T-helper 9 cell (primary cell): ENCODE measurements at places on chromosomes 2 and 18.

DNA sequence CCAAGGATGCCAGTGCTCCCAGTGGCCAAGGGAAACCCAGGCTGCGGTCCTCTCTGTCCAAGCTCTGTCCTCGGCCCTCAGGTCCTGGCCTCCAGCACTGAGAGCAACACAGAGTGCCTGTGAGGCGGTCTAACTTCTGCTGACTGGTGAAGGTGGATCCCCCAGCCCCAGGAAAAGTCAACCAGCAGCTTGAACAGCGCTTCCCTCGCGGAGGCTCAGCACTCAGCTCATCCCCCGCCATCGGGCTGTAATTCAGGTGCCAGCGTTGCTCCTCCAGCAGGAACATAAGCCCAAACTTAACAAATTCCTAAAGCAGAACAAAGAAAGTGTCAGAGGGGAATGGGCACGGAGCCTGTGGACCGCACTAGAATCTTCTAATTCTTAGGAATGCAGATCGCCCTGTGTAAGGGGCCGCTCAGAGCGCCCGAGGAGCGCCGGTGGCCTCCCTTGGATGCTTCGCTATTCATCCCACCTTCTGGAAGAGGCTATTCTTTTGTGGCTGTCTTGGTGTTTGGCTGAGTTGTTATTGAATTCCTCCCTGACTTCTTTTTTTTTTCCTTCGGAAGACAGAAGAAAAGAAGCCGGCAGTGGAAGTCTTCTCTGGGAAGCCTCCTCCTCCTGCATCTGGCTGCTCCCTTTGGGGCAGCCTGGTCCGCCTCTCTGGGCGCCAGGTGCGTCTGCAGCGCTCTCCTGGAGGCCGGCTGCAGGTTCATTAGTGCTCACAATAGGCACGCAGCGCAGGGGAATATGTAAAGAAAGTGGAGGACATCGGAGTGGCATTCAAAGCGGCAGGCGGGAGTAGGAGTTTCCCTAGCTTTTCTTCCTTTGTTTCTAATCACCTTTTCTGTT is 905.6 kb downstream of the TSN start:
- no peak for DNase-seq

DNA sequence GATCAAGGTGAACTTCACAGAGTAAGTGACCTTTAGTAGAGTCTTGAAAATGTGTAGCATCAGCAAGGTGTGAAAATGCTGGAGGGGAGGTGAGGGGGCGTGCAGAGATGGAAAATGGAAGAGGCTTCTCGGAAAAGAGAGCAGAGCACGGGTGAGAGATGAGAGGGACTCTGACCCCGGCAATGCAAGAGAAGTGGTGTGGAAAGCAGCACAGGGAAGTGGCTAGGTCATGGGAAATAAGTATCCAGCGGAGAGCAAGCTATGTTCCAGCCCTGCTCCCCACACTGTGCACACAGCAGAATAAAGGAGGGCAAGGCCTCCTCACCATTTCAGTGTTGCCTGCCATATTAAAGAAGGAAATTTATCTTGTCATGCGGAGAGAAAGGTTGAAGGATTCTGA is 241.7 kb upstream of the DOK6 start:
- no peak for DNase-seq

- DNase-seq, result no peak
Measured at GRCh38 chr2:152440460-152440859, 105.5 kb downstream of the FMNL2 start.

GRCh38 chr2:69018678-69019095 is 5.7 kb downstream of the ANTXR1 start:
- DNase-seq, result no peak

- DNase-seq, result no peak
Measured at GRCh38 chr2:45794134-45794617, 142.7 kb downstream of the PRKCE start.

- no peak for DNase-seq
Measured at GRCh38 chr2:170322140-170322766, 144.3 kb downstream of the MYO3B start.

GRCh38 chr2:229153267-229153666 is 117.8 kb downstream of the PID1 start:
- no peak for DNase-seq
